Immature natural killer cell (primary cell): ENCODE measurements at places on chromosomes 5 and 9.

- peak; percentile 47 for DNase-seq
Measured at GRCh38 chr5:32329395-32329834, 16.7 kb upstream of the MTMR12 start.

GRCh38 chr5:34789639-34790038, 49.3 kb upstream of the TTC23L start:
- DNase-seq, result no peak

GRCh38 chr9:121663591-121663990, 12.2 kb downstream of the DAB2IP start:
- no peak for DNase-seq

DNA sequence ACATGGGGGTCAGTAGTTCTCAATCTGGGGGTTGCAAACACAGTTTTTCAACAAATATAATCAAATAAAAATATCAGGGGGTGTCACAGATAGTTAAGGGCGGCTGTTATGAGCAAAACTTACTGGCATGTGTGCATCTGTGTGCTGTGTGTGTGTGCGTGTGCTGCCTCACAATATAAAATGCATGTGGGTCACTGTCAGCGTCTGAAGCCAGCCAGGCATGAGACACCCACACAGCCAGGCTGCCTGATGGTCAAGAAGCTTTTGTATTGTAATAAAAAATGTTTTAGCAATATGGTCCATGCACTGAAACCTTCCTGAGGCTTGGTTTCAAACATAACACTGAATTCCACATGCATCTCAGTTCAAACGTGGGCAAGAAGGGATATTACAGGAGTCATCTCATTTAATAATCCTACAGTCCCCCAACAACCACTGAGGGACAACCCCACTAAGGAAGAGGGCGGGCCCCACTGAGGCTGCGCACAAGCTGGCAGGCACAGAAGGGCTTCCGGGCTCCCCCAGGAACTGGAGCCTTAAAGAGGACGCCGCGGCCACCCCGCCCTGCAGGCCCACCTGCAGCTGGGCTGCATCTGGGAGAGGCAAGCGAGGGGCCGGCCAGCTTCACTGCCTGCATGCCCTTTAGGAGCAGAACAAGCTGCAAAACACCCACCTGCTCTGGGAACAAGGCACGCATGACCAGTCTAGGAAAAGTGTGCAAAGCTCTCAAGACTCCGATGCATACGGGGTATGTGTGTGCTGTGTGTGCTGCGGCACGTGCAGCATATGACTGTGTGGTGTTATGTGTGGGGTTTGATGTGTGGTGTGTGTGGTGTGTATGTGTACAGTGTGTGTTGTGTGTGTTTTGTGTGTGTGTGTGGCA, 14.1 kb downstream of the SEMA4D start:
- DNase-seq, result peak; percentile 63

GRCh38 chr5:143445776-143446175, 42.3 kb upstream of the NR3C1 start:
- no peak for DNase-seq

- DNase-seq, result no peak
Measured at GRCh38 chr9:12794101-12794799, 19.4 kb downstream of the LURAP1L start.

- DNase-seq, result no peak
Measured at GRCh38 chr9:88590558-88591146, 55.7 kb downstream of the NXNL2 start.

- no peak for DNase-seq
Measured at GRCh38 chr9:104386013-104386412, 118.0 kb upstream of the OR13F1 start.

GRCh38 chr5:170289764-170290163, 7.8 kb downstream of the LCP2 start:
- no peak for DNase-seq

- no peak for DNase-seq
Measured at GRCh38 chr5:71960195-71960594, 147.1 kb upstream of the MAP1B start.

- no peak for DNase-seq
Measured at GRCh38 chr5:143393524-143393923, 10.0 kb downstream of the NR3C1 start.

GRCh38 chr9:122332083-122332482, 38.7 kb upstream of the PTGS1 start:
- no peak for DNase-seq

DNA sequence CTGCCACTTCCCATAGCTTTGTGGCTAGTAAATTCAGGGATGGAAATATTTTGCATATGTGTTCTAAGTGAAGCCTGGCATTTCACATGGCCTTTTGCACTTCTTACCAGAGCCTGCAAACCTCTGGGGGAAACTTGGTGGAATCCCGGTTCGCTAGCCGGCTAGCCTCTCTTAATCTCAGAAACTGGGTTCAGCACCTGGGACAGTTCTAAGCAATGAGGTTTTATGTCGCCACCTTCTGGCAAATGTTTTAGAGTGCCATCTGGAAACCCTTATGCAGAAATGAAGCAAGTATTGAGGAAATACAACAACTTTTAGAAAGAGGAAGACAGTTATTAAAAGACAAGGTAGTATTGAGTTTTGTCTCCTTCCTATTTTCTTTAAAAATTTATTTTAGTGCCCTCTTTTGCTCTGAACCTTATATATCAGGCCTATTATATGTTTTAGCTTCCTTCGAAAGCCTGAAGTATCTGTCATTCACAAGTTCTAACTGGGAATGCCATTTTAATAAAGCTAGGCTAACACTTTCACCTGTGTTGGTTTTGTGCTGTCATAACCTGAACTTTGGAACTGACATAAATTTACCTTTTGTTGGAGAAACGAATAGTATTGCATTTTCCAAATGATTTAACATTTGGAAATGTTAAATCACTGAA, 963 bp upstream of the HTR1A start:
- no peak for DNase-seq

GRCh38 chr5:121805911-121806310, 45.8 kb upstream of the FTMT start:
- DNase-seq, result no peak

GRCh38 chr5:10666531-10667299, 94.3 kb downstream of the DAP start:
- no peak for DNase-seq

GRCh38 chr5:116303340-116303739, 218.5 kb downstream of the COMMD10 start:
- DNase-seq, result no peak

DNA sequence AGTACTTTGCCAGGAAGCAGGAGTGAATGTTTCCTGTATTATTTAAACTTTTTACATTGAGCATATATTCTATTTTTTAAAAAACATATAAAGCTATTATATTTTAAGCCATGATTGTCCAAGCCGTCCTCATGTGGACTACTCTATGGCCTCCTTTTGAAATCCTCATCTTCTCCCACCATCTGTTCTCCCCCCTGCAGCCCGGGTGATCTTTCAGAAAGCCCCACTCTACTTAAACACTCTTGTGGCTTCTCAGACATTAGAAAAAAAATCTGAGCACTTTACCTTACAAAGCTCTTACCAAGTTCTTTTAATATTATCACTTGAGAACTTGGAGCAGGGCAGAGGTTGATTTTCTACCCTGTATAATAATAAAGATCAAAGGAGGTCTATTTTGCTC, 95.4 kb downstream of the CAVIN4 start:
- DNase-seq, result no peak

DNA sequence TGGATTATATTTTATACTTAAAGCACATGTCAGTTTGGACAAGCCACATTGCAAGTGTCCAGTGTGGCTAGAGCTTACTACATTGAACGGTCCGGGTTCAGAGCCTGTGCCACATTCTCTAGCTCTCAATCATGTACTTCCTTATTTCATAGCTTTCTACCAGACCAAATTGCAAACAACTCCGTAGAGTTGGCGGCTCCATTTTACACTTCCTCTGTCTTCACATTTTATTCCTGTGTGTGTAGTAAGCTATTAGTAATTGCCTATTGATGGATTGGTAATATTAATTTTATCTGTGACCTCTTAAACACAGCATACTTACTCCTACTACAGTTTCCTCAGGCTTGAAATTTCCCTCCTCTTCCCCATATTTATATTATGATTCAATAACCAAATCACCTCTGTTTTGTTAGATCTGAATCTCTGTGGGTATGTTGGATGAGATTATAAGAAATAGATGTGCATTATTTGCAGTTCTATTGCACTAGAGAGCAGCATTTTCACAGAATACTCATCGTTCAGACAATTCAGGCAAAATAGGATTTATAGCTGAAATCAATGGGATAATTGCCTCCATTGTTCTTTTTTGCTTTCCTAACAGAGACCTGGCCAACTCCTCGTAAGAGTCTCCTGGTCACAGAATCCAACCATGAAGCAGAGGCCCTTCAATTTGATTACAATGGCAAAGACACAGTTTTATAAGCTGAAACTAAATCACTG, 29.0 kb upstream of the C9orf72 start:
- DNase-seq, result no peak

DNA sequence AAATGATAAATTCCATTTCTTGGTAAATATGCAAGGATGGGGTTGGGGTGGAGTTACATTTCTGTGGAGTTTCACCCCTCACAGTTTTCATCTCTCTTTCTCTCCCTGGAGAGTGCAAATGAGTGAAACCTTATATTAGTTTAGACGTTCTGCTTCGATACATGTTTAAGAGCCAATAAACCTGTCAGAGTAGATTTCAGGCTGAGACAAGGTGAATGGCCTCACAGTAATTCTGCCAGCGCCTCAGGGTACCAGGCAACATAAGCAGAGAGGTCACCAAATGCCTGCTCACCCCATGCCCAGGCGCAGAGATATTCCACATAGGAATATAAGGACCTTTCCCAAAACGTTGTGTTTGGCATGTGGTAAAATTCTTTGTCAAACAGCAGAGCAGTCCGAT, 154.9 kb upstream of the VLDLR start:
- DNase-seq, result no peak

- DNase-seq, result no peak
Measured at GRCh38 chr5:109694451-109694891, 4.7 kb downstream of the MAN2A1 start.

- no peak for DNase-seq
Measured at GRCh38 chr5:85479849-85480248, 1095.2 kb upstream of the EDIL3 start.

DNA sequence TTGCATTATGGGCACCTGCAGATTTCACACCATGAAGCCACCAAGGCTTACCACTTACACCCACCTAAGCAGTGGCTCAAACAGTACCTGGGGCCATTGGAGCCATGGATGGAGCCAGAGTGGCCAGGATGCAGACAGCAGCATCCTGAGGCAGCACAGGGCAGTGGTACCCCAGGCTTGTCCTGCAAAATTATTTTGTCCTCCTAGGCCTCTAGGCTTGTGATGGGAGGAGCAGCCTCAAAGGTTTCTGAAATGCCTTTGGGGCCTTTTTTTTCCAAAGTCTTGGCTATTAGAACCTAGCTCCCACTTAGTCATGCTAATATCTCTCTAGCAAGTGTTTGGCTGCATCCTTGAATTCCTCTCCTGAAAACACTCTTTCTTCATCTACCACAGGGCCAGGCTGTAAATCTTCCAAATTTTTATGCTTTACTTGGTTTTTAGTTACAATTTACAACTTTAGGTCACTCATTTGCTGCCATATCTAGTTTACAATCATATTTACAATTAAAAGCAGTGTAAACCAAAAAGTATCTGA, 15.7 kb downstream of the TMC1 start:
- no peak for DNase-seq

GRCh38 chr9:34570376-34570775, 19.1 kb downstream of the CNTFR start:
- no peak for DNase-seq

GRCh38 chr9:134895908-134896833, 15.6 kb downstream of the FCN2 start:
- DNase-seq, result no peak

DNA sequence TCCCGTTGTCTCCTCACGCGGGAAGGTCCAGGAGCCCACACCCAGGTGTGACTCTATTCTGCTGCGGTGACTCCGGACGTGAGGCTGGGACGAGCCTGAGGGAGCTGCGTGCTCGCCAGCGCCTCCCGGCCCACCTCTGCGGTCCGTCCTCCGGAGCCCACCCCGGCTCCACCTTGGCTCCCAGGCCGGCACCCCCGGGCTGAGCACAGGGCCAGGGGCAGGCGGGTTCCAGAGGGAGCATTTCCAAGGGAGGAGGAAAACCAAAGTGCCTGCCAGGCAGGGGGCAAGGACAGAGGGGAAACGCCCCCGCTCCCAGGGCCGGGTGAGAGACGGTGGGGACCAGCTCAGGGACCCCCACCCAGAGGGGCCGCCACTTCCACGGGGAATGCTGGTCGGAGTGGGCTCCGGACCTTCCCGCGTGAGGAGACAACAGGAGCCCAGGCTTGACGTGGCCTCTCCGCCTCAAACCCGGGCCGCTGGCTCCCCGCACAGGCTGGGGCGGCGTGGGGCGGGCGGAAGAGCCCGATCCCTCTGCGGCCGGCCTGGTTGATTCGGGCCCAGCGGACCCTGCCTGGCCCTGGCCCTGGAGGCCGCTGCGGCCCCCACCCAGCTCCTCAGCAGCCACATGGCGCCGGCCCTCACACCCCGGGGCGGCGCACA, 26.0 kb downstream of the IRX4 start:
- DNase-seq, result no peak

GRCh38 chr5:171269717-171270116, 39.3 kb upstream of the TLX3 start:
- DNase-seq, result no peak

DNA sequence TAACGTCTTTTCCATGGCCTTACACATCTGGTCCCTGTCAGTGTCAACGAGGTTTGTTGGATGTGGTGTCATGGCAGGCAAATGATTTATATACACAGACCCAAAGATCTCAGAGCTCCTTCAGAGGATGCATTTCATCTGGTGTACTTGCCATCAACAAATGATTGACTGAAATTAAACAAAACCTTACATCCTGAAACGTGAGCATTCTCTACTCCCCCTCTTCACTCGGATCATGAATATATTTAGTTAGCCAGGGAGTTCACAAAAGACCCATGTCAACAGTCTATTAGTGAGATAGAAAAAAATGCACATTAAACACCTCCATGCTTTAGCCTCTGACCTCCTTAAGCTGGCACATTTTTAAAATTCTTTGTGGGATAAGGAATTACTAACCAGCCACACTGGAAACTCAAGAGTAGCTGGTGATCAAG, 215.6 kb downstream of the EFNA5 start:
- no peak for DNase-seq

DNA sequence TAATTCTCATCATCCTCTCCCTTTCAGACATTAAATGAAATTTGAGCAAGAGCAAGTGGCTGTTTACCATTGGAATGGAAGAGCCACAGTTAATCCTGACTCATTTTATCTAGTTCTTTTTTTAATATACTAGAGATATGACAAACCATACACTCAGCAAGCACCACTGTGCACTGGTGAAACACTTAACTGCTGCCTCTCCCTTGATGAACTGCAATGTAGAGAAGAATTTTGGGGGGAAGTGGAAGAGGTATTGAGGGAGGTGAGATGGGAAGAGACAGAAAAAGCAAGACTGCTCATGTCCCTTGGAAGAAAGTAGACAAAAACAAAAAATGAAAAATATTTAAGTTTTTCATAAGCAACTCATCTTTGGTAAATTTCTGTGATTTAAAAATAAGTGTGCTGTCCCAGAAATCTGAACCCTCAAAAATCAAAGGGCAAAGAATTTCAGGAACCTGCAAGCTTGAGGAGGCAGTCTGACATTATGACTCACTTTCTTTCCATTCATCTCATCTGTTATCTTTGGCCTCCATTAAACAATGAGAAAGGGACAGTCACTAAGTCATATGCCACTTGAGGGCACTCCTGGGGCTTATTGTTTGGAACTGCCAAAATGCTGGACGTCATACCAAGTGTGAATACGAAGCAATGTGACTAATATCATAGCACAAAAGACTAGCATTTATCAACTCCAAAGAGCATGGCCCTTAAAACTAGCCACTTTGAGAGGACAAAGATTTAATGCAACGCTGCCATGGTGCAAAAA, 566.8 kb upstream of the DMAC1 start:
- no peak for DNase-seq
